NCI-H460 (cell line): ENCODE measurements at places on chromosomes 13 and 19. TPM values are rescaled to one million over a fixed set of nuclear protein-coding genes. Genes with fewer than 3 reads are reported as not detected.

GJA3 gene
- 0.10 and 0.14 TPM in 2 replicates for total RNA-seq

IFI30 gene
- 14.8 and 16.6 TPM in 2 replicates for total RNA-seq

PLPPR2 gene
- 8.0 and 8.4 TPM in 2 replicates for total RNA-seq

POSTN gene
- 0.45 and 0.58 TPM in 2 replicates for total RNA-seq

PALM3 gene
- total RNA-seq, result not detected in 2 replicates

FXYD1 gene
- total RNA-seq, result not detected in 2 replicates

FBXO27 gene
- 0.52 and 0.59 TPM in 2 replicates for total RNA-seq

CYP2A7 gene
- not detected in 2 replicates for total RNA-seq

- DNase-seq, result no peak
These were observed 2.9 kb downstream of the TUBB4A start for GRCh38 chr19:6499052-6499790.

DNA sequence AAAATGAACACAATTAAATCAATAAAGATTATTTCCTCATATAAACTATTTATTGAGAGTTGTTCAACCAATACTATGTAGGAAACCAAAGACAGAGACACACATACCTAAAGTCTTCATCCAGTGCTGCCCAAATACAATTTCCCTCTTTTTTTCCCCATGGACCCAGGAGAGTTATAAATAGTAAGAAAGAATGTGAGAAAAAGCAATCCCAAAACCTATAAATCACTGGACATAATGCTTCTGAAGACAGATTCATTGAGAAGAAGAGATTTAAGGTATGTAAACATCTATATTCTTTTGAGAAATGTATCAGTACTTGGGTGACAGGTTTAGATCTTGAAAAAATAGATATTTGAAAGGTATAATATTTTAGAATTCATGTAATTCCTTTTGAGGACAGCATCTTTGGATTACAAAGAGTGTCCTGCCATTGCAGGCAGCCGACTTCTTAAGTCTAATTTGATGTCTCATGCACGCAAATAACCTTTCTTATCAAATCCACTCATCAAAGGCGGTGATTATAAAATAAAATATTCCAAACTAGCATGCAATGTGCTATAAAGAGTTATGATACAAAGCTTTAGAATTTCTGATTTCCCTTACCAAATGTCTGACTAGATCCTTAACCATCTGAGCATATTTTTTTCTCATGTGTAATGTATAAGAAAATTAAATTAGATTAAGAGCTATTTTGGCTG, 739.4 kb downstream of the LIG4 start:
- DNase-seq, result no peak

GRCh38 chr13:106488076-106488475, 47.4 kb downstream of the EFNB2 start:
- DNase-seq, result no peak

DNA sequence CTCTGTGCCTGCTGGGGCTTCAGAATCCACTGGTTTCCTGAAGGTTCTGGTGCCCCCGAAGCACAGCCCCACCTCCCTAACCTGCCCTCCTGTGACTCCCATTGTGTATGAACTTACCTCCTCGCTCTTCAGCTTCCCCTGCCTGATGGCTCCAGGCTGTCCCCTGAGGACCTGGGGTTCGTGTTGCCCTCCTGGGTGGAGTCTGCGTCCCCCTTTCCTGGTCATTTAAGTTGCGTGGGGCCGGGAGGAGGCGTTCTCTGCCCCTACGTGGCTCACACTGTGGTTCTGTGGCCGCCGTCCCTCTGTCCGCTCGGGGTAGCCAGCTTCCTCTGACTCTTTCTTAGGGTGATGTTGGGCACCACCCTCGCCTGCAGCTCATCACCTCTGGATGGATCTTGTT, 13.9 kb downstream of the TFDP1 start:
- DNase-seq, result no peak

- no peak for DNase-seq
These were observed 681 bp downstream of the SLC5A5 start for GRCh38 chr19:17872251-17873001.

DNA sequence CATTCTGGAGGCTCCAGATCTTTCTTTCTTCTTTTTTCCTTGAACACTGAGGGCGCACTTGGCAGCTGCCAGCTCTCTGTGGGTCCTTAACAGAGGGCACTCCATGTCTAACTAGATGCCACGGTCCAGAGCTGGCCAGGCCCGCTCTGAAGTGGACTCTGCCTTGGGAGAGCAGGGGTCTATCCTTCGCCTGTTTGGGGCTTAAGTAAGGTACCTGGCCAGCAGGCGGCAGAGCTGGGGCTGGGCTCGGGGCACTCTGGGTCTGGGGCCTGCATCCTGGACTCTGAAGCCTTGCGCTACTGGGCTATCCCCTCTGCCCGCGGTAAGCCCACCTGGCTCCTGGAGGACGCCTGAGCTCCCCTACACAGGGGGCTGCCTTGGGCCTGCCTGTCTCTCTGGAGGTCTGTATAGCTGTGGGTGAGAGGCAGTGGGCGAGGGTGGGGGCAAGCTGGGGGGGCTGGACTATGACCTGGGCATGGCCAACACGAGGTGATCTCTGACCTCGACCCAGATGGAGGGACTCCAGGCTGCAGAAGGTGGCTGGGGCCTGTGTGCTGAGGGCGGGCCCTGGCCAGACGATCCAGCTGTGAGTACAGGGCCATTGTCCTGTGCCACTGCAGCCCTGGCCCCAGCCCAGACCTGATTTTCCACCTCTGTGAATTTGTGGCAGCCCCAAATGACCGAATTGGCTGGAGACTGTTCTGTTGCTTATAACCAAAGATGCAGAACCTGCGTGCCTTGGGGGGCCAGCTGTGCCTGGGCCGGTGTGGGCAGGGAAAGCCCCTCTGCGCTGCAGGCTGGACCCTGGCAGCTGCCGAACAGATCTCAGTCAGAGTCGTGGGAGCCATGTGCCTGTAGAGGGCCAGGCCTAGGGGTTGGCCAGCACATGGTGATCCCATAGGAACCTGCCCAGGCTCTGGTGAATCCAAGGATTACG, 26.5 kb downstream of the CEBPG start:
- DNase-seq, result no peak
